ENCODE measurements at places on chromosomes 6 and 20.

DNA sequence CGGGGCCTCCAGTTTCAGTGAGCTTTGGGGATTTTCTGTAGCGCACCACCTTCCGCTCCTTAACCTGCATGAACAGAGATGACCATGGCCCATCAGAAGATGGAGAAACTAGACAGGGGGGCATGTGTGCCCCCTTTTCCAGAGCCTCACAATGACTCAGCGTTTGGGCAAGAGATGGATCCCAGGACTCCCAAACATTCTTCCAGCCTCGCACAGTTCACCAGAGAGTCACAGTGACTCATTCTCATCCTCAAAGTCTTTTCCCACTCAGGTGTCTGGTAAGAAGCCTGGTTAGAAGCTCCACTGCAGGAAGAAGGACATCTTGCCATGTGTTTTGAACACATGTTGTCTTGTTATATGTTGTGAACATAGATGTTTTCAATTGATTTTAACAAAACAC, 76.2 kb upstream of the FRMD1 start:
- no peak for DNase-seq

- peak; percentile 64 for DNase-seq
Measured at GRCh38 chr6:135280375-135281136, 99.4 kb downstream of the MYB start.

- no peak for DNase-seq
Measured at GRCh38 chr6:157723376-157723775, 99.7 kb upstream of the SNX9 start.

DNA sequence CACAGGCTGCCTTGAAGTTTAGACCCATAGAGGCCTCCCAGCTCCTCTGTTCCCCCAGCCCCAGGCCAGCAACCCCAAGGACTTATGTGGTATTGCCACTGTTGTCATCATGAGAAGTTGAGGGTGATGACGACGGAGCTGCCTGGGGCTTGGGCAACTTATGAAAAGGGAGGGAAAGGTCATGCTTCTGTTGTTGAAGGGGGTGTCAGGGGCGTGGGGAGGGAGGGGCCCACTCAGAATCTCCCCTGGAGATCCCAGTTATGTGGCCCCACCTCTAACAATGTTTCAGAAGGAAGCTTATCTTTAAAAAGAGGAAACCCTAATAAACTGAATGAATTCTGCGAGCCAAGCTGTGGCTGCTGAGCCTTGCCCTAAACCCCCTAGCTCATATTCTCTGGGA, 4.2 kb downstream of the ADTRP start:
- DNase-seq: no peak

GRCh38 chr6:9140951-9141460, 705.7 kb upstream of the SLC35B3 start:
- no peak for DNase-seq

GRCh38 chr6:2686515-2686914, 64.2 kb downstream of the MYLK4 start:
- no peak for DNase-seq

DNA sequence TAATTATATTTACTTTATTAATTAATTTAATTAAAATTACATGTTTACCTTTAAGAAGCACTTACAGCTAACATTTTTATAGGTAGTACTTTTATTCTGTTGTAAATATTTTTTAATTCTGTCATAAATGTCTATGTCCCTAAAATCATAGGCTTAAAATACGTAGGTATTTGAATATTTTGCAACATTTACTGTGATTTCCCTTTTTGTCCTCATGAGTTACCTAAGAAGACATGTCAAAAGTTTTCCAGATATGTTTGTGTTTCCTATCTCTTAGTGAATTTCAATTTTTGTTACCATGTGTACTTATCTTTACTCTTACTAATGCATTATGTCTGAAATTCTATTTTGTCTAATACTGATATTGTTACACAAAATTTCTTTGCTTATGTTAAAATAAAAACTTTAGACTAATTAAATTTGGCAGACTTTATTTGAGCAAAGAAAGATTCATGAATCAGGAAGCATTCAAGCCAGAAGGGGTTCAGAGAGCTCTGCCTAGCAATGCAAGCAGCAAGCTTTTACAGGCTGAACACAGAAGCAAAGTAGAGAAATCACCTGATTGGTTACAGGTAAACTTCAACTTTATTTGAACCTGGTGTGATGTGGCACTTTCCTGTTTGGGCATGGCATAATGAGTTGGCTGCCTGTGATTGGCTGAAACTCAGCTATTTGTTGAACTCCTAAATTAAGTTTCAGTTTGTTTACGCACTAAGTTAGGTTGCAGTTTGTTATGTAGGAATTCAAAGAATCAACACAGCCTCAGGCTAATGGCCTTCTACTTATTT, 123.2 kb upstream of the TMEM170B start:
- DNase-seq: no peak

GRCh38 chr6:142642651-142643050, 302.3 kb downstream of the HIVEP2 start:
- DNase-seq: no peak

- DNase-seq: no peak
Measured at GRCh38 chr6:16659466-16660156, 101.6 kb downstream of the ATXN1 start.

DNA sequence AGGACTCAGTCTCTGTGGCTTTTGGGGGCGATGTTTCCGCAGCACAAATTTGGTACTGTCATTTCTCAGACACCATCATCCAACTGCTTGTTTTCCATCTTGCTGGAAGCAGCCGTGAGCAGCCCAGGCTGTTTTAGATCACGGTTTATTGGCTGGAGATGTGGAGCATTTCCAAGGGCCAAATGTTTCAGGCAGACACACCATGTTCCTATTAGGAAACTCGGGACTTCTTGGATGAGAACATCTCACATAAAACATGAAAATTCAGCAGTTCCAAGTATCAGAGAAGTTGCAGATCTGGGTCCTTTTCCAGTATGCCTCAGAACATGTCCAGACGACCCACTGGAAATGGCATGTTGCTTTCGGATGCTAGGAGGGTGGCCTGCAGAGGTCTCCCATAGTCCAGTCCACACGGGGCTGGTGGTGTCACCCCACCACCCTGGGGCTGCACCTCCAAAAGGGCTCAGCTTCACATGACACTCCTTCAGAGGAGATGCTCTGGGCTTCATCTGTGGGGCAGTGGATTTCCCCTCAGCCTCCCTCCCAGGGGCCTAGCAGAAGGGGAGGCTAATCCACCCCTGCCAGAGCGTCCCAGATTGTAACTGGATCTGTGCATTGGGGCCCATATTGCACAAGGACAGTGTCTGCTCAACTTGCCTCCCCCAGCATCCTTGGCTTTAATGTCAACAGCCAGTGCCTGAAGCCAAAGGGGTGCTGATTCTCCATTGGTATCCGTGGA, 176.3 kb downstream of the SCP2D1 start:
- DNase-seq: no peak

- no peak for DNase-seq
Measured at GRCh38 chr6:93721386-93722048, 302.2 kb upstream of the EPHA7 start.

GRCh38 chr6:33996120-33996475, 149.8 kb downstream of the GRM4 start:
- no peak for DNase-seq

- no peak for DNase-seq
Measured at GRCh38 chr6:113363866-113364265, 493.3 kb upstream of the MARCKS start.

DNA sequence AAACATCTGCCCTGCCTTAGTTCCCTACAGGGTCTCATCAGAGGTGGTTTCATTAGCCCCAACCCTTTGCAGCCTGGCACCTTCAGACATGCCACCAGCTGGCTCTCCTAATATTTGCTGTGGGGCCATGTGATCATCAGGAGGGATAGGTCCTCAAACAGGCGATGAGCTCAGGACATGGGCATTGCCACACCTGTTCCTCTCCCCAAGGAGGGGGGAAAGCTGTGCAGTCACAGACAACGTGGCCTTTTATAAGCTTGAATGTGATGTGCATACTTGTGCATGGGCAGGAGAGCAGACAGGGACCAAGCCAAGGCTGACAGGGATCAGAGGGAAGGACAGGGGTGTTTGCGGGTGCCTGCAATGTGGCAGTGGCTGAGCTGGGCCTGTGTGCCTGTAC, 78.8 kb upstream of the ZNFX1 start:
- no peak for DNase-seq

DNA sequence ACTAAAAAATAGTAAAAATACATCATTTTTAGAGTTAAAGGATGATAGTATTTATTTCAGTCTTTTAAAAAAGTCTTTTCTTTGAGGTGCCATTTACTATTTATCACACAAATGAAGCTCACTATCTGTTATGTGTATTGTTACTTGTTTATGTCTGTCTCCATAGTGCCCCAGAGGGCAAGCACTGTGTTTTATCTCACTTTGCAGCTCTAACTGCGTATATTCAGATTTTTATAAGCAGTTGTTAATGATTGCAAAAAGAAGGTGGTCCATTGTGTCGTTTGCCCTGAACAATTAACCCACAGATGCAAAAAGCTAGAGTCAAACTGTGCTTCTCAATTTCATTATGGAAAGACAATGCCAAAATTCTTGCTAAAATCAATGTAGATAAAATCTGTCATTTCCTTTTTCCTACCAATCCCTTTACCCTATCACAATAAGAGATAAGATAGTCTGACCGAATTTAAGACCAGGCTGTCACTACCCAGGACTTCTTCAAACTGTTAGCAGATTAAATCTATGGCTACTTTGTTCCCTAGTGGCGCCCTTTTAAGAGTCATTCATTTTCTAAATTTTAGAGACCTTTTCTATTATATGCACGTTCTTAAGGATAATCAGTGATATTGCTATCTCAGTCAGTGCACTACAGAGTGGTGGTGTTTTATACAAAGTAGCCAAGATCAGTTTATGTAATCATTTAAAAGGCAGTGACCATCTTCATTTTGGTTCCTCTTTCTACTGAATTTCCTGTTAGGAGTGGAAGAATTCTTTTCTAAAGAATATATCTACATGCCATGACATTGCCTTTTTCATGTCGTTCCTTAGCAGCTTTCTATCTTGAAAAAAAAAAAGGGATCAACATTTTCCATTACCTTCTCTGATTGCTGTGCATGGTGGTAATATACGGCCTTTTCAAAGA, 133.1 kb upstream of the PRDM1 start:
- DNase-seq: no peak
